ENCODE measurements at places on chromosomes 1 and 21. TPM values are rescaled to one million over a fixed set of nuclear protein-coding genes. Genes with fewer than 3 reads are reported as not detected.
A peak's percentile ranks its signal among the peaks of the same experiment; 100 is the strongest.

Gene CHIA
- 0.47 TPM for polyA plus RNA-seq

DNA sequence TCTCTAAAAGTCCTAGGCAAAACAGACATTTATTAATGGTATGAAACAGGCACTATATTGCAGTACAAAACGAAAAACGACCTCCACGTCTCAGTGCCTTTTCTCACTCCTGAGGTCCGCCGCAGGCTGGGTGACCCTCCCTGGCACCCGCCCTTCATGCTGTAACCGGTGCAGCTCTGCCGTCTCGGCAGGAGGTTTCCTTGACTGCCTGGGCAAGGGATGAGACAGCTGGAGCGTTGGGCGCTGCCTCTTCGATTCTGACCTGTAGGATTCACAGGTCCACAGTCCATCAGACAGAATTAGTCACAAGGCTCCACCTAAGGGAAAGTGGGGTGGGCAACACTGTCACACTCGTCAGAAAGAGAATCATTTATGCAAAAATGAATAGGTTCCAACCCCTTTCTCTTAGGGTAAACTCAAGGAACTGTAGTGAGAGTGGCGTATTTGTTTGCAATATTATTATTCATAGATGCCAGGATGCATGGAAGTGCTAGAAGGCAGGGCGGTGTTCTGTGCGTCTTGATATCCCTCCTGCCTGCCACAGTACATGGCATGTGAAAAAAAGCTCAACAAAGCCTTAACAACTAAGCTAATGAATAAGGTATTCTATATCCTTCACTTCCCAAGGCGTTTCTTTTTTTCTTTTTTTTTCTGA lies 23.5 kb upstream of the ZBTB18 start:
- no peaks in the 10 kb centered on the region for H3K4me1 ChIP-seq
- DNase-seq: no peak
- no peaks in the 10 kb centered on the region for H3K36me3 ChIP-seq
- H3K27ac ChIP-seq: no peak overlapping the region

DNA sequence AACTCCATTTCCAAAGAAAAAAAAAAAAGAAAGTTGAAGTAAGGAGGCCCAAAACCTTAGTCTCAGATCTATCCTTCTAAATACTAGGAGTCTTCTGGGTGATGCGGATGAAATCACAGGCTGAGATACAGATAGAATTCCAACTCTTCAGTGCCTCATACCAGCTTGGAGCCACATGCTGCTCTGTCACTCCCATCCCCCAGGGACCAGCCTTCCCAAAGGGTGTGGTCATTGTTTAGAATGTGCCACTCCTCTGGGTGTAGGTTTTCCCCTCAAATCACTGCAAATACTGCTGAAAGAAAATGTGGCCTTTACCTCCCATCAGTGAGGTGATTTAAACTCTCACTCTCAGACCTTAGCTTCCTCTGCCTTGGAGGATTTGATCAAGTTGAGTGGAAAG lies 112.9 kb downstream of the CDC7 start:
- DNase-seq: no peak
- H3K27ac ChIP-seq: no peak overlapping the region
- H3K27me3 ChIP-seq: no peaks in the 10 kb centered on the region

Gene TMPRSS3
- 3.2 TPM for polyA plus RNA-seq

DNA sequence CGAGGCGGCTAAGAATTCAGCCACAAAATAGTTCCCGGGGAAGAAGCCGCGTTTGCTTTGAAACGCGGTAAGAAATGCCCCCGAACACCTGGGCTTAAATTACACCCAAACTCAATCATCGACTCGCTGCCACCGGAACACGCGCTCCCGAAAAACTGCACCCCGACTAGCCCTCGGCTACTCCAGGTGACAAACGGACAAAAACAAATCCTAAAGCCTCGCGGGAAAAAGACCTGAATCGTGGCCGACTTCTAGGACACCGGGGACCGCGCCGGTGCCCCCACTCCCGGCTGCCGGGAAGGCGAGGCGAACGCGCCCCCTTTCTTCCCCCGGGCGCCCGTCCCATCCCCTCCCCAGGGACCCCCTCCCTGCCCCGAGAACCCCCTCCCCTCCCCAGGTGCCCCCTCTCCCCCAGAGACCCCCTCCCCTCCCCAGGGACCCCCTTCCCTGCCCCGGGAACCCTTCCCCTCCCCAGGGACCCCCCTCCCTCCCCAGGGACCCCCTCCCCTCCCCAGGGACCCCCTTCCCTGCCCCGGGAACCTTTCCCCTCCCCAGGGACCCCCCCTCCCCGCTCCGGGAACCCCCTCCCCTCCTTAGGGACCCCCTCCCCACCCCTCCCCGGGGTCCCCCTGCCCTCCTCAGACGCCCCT lies 628 bp downstream of the C1orf159 start:
- no peaks in the 10 kb centered on the region for H3K4me1 ChIP-seq
- H3K27ac ChIP-seq: no peak overlapping the region
- H3K27me3 ChIP-seq: no peaks in the 10 kb centered on the region
- H3K36me3 ChIP-seq: peaks cover 4% of the 10 kb centered on the region
- no peak for DNase-seq
- H3K4me3 ChIP-seq: peak overlapping the region; percentile 81

- DNase-seq: no peak
- H3K36me3 ChIP-seq: no peaks in the 10 kb centered on the region
- H3K27me3 ChIP-seq: no peaks in the 10 kb centered on the region
- H3K4me3 ChIP-seq: no peak within 1 kb of the TSS
Measured at GRCh38 chr21:35048706-35049617, at the start of gene RUNX1. TSS of gene RUNX1 (minus strand) at chr21:35049302.

Gene AMIGO1
- 2.4 TPM for polyA plus RNA-seq

DNA sequence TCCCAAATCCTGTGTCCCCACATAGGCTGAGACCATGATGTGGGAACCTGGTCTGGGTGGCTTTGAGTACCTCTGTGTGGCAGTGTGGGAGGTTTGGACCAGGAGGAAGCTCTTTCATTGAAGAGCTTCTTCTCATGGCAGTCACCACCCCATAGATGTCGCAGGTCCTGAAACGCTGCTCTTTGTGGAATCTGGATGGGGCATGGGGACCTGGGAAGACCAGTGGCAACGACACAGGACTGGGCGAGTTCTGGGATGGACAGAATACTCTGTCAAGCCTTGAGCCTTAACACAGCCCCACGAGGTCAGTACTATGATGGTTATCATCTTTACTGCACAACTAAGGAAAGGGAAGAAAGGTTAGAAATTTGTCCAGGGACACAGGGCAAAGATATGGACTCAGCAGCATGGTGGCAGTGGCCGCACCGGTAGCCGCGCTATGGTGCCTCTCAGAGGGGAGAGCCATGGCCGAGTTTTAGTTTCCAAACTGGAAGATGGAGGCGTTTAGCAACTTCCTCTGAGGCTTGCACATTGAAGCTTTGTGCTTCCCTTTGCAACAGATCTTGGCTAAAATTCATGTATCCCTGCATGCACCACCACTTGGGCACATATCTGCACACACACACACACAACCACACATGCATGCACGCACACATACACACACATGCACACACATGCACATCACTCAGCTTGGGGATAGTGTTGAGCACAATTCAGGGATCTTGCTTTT lies 117.7 kb upstream of the C1orf174 start:
- H3K27me3 ChIP-seq: peaks cover 3% of the 10 kb centered on the region
- H3K36me3 ChIP-seq: no peaks in the 10 kb centered on the region
- H3K27ac ChIP-seq: no peak overlapping the region
- H3K4me3 ChIP-seq: no peak overlapping the region

Gene OR2G6
- polyA plus RNA-seq: not detected

DNA sequence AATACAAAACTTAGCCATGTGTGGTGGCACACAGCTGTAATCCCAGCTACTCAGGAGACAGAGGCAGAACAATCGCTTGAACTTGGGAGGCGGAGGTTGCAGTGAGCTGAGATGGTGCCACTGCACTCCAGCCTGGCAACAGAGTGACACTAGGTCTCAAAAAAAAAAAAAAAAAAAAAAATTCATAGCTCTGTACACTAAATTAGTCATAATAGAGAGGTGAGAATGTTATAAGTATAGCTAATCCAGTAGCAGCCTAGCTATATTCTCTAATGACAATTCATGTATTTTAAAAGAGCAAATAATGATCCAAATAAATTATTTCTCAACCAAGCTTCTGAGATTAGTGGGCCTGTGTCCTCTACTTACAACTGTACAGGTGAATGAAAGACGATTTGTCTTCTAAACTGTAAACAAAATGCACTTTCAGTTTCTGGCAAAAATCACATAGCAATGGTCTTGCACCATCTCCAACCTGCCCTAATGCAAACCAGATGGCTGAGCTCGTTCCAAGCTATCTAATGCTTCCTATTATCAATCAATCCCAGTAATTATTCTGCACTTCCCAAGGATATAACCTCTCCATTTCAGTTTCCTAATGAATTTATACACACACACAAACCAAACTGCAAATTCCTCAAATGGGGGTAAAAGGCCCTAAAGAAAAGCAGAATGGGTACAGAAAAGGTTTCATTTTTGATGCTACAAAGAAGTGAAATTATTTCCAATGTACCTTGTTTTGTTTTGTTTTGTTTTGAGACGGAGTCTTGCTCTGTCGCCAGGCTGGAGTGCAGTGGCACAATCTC lies 56.5 kb downstream of the GATAD2B start:
- DNase-seq: peak; percentile 8
- no peak overlapping the region for H3K4me3 ChIP-seq

Gene PRKCZ
- polyA plus RNA-seq: 55.2 TPM

Gene BRINP3
- polyA plus RNA-seq: 0.06 TPM

Gene C1orf210
- polyA plus RNA-seq: 17.2 TPM

- DNase-seq: no peak
- H3K4me1 ChIP-seq: no peaks in the 10 kb centered on the region
- no peaks in the 10 kb centered on the region for H3K36me3 ChIP-seq
- H3K27ac ChIP-seq: no peak overlapping the region
- H3K27me3 ChIP-seq: no peaks in the 10 kb centered on the region
Measured at GRCh38 chr1:210654176-210654981, 325.7 kb downstream of the HHAT start.

GRCh38 chr1:205600085-205600484 lies 31.7 kb downstream of the ELK4 start:
- peak overlapping the region; percentile 26 for H3K27ac ChIP-seq
- DNase-seq: no peak
- H3K36me3 ChIP-seq: peaks cover 11% of the 10 kb centered on the region
- peaks cover 4% of the 10 kb centered on the region for H3K4me1 ChIP-seq
- H3K4me3 ChIP-seq: no peak overlapping the region

DNA sequence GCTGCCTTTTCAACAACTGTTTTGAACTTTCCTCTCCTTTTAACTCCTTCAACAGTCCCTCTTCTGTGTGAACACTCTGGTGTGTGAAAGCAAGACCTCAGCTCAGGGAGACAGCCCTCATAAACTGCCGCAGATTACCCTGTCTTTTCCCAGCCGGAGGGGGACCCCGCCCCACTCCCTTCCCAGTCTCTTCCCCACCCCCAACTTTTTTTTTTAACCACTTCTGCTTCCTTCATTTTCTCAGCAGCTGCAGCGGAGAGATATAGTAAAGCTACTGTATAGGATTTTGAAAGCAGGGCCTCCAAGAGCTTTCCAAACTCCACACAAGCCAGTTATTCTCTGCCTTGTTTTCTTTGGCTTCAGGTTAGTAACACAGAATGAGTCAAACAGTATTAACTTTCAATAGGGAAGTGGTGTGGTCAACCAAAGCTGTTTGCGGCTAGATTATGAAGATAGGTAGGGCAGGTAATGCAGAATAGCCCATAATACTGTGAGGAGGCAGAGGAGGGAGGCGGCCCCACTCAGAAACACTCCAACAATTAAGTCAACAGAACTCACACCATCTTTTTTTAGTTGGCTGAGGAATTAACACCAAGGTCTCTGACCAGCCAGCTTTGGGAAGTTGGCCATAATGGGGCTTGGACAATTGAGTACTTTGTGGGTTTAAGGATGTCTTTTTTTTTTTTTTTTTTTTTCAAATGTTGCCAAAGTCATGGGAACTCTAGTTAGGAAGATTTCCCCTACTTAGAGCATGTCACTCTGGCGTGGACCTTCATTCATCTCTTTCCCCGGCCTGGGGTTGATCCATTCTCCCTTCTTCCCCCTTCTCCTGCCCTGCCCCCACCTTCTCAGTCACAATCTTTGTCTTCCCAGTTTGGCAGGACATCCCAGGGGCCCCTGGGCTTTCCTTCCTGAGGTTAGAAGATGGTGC lies 177.0 kb downstream of the CLIC6 start:
- DNase-seq: no peak
- H3K27ac ChIP-seq: no peak overlapping the region
- peaks cover 9% of the 10 kb centered on the region for H3K4me1 ChIP-seq

GRCh38 chr1:22208268-22208972 lies 65.5 kb upstream of the WNT4 start:
- H3K4me3 ChIP-seq: no peak overlapping the region
- H3K36me3 ChIP-seq: no peaks in the 10 kb centered on the region

DNA sequence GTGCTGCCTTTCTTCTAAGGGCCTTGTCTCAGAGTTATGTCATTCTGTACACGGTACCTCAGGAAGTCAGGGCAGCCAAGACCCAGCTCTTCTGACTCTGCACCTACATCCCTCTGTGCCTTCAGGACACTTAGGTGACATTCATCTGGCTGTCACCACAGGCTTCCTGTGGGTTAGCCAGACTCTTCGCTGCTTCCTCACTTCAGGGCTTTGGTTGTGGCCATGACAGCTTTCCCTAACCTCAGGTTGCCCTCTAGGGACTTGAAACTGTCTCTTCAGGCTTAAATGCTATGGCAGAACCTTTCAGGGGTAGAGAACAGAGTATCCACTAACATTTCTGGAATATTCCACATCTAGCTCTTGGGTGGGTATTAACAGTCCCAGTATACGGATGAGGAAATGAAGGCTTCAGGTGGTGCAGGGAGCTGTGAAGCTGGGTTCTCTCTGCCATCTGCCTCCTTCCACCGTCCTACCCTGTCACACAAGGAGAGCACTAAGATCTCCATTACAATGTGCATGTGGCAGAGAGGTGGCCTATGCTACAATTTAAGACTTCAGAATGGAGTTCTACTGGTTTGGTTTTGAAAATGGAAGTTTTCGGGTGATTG lies 9.9 kb downstream of the TSSK3 start:
- H3K4me1 ChIP-seq: no peaks in the 10 kb centered on the region
- peaks cover 50% of the 10 kb centered on the region for H3K36me3 ChIP-seq
- no peak for DNase-seq
- H3K4me3 ChIP-seq: no peak overlapping the region
- H3K27me3 ChIP-seq: no peaks in the 10 kb centered on the region

GRCh38 chr1:64759968-64760367 lies 15.1 kb downstream of the RAVER2 start:
- H3K27ac ChIP-seq: no peak overlapping the region
- H3K27me3 ChIP-seq: no peaks in the 10 kb centered on the region
- DNase-seq: no peak

- no peak for DNase-seq
- no peaks in the 10 kb centered on the region for H3K36me3 ChIP-seq
- no peak overlapping the region for H3K27ac ChIP-seq
- peaks cover 40% of the 10 kb centered on the region for H3K27me3 ChIP-seq
- no peak overlapping the region for H3K4me3 ChIP-seq
Measured at GRCh38 chr1:170674239-170674638, 10.3 kb downstream of the PRRX1 start.

Gene C1QTNF12
- 3.0 TPM for polyA plus RNA-seq
